ENCODE measurements at places on chromosomes 3 and 15. TPM values are rescaled to one million over a fixed set of nuclear protein-coding genes. Genes with fewer than 3 reads are reported as not detected.

The CMTM6 gene
- polyA plus RNA-seq: 65.1 TPM

The CCR1 gene
- 1.9 TPM for polyA plus RNA-seq

The SLC27A2 gene
- polyA plus RNA-seq: 46.9 TPM

The IGSF11 gene
- polyA plus RNA-seq: 4.3 TPM

The DHX30 gene
- 83.7 TPM for polyA plus RNA-seq

The ANXA2 gene
- 606 TPM for polyA plus RNA-seq

The ELP6 gene
- 52.9 TPM for polyA plus RNA-seq

The SV2B gene
- 0.97 TPM for polyA plus RNA-seq

The MEF2A gene
- polyA plus RNA-seq: 55.1 TPM

The SERPINI2 gene
- polyA plus RNA-seq: 1.5 TPM

The LRRC49 gene
- 17.0 TPM for polyA plus RNA-seq

The TRAT1 gene
- 0.06 TPM for polyA plus RNA-seq

Measured in renal pelvis (tissue), 12 donors.